ENCODE measurements at places on chromosomes 16 and 17.
A peak's percentile ranks its signal among the peaks of the same experiment; 100 is the strongest.

GRCh38 chr17:66076546-66077190 lies 115.3 kb downstream of the CEP112 start:
- no peak for DNase-seq

DNA sequence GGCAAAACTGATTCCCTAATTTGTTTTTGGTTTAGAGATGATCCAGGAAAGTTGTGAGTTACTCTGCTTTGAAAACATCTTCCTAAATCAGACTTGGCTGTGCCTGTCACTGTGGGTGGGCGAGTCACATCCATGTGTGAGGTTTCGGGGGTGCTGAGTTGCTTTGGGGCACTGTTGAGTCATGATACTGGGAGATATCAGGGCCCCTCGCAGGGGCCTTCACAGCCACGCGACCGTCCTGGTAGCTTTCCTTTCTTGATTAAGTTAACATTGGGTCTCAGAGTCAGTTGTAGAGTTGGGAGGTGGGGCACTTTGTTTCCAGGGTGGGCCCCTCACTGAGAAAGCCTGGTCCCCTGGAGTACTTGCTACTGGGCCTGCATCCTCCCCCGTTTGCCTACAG lies 58.3 kb upstream of the LGALS9 start:
- no peak for DNase-seq

- DNase-seq: no peak
Observed at GRCh38 chr17:29734640-29735039, 111.9 kb upstream of the CORO6 start.

GRCh38 chr16:86930663-86931373 lies 352.5 kb downstream of the FOXL1 start:
- no peak for DNase-seq

- DNase-seq: no peak
Observed at GRCh38 chr17:41367426-41368075, 2.1 kb downstream of the KRT33B start.

DNA sequence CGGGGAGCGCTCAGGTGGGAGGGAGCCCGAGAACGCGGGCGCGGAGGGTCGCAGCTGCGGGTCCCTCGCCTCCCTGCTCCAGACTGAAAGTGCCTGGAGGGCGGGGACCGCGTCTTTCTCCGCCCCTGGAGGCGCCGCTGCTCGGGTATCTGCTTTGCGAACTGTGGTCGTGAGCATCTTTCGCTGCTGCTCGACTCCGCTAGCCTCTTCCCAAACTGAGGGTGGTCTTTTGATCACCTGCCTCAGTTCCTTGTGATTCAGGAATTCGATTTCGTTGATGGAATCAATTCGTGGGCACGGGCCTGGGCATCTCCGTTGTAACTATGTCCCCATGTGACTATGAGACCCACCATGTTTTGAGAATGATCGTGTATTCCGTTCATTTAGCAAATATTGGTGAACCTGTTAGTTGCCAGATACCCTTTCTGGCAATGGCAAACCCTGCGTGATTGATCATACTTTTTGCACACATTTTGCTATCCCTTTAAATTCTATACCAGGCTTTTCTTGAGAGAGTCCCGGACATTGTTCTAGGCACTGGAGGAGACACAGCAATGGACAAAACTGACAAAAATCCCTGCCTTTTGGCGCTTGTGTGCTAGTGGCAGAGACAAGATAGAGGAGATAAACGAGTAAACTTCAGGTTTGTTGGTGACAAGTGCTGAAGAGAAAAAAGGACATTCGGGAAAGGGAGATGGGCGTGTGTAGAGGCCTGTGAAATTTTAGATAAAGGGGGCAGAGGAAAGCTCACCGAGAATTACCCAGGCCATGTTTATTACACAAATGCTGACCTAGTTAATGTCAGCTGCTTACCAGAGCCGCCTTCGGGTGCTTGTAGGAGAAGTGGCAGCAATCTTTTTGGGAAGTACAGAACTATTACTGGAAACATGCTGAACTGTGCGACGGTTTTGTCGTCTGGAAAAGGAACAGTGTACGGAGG lies 948 bp downstream of the UTP18 start:
- DNase-seq: peak; percentile 29

DNA sequence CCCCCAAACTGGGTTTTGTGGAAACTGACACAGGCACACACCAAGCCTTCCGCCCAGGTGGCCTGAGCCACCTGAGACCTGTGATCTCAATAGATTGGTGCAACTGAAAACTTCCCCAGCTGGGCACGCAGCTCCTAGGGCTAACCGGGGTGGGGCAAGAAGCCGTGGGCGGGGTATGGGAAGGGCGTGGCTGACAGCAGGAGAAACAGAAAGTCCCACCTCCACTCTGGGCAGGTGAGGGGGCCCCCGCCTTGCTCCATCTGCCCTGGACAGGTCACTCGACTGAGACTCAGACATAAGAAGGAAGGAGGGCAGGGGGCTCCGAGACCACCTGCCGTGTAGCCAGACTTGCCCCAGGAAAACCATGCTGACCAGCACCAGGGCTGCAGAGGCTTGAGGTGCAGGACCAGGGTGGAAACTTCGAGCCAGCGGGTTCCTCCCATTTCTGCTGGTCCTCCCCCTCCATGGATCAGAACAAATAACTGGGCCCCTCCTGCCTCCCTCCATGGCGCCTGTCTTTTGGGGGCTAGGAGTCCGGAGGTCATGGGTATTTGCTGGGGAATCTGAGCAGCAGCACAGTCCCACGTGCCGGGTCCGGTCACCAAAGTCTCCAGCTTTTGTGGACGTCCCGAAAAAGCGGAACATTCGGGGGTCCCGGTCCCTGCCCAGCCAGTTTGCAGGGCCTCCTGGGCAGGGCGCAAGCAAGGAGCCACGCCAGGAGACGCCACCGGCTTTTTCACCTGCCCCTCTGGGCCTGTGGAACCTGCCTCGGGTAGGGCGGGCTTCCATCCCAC lies 1.3 kb downstream of the TIMP2 start:
- DNase-seq: no peak
